ENCODE measurements at places on chromosomes 3 and 15.

GRCh38 chr3:148360051-148360450 is 337.7 kb upstream of the AGTR1 start:
- DNase-seq = no peak

- no peak for DNase-seq
Measured at GRCh38 chr3:42518800-42519567, 16.5 kb downstream of the VIPR1 start.

GRCh38 chr3:172136330-172136729 is 97.0 kb downstream of the FNDC3B start:
- DNase-seq = no peak

DNA sequence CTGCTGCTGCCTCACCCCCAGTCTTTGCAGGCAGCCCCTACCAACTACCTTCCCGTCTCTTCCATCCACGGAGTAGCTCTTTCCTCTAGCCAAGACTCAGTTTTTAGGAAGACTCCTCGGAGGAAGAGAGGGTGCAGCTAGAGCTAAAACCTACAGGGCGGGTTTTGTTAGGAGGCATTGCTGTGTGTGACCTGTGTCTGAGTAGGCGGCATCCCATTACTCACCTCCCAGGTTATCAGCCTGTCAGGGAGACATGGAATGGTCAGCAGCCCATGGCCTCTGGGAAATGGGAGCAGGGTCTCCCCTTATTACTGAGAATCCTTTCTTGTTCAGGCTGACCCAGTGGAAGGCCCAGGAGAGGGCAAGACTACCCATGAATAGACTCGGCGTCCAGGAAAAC is 43.8 kb upstream of the FGD5 start:
- DNase-seq = no peak

DNA sequence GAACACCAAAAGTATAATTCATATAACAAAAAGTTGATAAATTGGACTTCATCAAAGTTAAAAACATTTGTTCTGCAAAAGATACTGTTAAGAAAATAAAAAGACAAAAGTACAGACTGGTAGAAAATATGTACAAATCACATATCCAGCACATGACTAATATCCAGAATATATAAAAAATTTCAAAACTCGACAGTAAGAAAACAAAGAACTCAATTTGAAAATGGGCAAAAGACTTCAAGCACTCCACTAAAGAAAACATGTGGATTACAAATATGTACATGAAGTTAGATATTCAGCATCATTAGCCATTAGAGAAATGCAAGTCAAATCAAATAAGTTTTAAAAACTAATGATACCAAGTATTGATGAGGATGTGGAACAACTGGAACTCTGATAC is 6.7 kb downstream of the GK5 start:
- no peak for DNase-seq

GRCh38 chr3:141378556-141378955 is 10.3 kb downstream of the ZBTB38 start:
- DNase-seq = no peak

DNA sequence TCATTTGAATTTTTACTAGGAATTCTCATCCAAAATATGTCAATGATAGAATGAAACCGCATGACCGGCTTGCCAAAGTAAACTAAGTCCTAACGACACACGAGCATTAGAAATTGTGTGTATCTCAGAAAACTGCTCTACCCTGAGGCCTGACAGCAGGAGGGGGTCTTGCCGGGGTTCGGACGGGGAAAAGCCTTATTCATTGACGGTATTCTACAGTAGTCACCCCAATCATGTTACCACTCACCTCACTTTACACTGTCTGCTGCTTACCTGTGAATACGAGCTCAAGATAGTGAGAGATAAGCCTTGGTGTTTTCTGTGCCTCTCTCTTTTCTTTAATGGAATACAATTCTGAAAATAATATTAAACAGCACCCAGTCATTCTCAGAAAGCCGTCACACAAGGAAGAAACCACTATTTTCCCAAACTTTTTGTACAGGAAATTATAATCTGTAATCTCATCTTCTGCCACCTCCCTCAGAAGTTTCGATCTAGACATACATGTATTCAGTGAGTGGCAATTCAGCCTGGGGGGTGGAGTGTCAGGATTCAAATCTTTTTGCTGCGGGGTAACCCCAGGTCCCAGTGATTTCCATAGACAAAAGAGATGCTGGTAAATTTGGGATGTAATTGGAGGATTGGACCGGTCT is 492 bp upstream of the FAM43A start:
- DNase-seq = no peak

DNA sequence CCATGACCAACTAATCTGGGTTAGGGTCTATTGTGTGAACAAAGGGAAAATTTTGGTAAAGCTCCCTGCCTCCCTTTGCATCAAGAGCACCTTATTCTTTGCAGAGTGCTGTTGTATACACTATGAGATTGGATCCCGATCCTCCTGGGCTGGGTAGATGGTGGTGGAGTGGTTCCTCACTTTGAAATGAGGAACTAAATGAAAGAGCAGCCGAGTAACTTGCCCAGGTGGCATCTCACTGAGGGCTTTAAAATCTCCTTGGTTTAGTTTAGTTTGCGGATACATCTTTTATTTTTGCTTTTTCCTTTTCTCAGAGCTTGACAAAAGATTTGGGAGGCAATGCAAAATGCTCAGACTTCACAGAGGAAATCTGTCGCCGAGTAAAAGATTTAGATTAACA is 19.4 kb downstream of the IDH3A start:
- DNase-seq = no peak

DNA sequence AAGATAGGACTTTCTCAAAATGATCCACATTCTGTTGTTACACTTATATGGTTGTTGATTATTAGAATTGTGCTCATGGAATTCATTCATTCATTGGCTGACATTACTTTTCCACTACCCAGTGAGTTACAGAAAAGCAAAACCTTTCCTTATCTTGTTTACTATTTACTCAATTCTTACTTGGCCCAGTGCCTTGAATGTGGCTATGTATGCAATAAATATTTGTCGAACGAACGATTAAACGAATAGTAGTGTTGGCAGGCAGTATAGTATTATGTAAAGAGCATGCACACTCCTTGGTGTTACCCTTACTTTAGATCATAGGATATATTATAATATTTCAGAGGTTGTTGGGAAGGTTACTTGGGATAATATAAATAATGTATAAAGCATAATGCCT is 31.0 kb downstream of the CTDSPL2 start:
- no peak for DNase-seq

DNA sequence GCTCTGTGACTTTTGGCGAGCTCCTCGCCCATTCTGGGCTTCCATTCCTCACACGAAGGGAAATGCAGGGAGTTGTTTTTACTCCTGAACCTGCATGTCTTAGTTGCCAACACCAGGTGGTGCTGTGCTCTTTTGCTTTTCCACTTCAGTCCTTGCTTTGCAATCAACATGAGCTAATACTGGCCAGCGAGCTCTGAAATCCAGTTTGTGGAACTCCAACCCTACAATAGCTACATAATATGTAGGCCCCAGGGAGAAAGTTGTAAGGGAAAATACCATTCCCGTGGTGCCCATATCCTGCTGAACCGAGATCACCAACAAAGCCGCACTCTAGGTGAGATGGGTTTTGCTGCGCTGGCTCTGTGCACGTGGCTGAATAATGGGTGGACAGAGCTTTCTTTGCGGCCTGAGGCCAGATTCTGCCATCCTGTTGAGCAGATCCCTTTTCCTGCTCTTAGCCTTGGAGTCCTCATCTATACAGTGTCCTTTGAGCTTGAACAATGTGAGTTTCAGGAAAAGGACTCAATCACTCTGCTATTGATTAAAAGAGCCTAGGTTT is 25.0 kb downstream of the LSM3 start:
- DNase-seq = peak; percentile 82

DNA sequence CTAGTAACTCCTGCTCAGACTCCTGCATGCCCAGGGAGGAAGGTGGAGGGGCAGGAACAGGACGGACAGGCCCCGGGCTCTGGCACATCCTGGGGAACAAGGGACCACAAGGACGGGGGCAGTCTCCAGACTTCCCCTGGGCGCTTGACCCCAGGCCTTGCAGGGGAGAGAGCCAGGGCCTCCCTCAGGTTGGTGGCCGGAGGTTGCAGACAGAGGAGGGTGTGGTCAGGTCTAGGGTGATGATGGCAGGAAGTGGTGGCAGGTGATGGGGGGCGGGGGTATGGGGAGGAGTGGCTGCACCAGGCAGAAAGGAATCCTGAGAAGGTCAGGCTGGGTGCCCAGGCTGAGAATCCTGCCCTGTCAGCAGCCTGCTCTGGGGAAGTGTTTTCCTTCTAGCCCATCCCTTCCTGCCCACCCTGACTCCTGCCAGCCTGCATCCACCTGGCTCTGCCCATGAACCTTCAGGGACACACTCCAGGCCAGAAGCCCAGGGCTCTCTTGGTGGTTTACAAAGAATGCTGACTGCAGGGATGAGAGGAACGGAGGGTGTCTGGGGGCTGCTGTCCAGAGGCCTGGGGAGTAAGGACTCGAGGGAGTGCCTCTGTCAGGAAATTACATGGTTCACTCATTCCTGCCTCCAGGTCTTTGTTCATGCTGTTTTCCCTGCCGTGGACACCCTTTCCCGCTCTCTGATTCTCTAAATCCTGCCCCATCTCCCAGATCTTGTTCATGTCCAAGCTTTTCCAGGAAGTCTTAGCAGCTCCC is 15.8 kb downstream of the LOXL1 start:
- DNase-seq = no peak

DNA sequence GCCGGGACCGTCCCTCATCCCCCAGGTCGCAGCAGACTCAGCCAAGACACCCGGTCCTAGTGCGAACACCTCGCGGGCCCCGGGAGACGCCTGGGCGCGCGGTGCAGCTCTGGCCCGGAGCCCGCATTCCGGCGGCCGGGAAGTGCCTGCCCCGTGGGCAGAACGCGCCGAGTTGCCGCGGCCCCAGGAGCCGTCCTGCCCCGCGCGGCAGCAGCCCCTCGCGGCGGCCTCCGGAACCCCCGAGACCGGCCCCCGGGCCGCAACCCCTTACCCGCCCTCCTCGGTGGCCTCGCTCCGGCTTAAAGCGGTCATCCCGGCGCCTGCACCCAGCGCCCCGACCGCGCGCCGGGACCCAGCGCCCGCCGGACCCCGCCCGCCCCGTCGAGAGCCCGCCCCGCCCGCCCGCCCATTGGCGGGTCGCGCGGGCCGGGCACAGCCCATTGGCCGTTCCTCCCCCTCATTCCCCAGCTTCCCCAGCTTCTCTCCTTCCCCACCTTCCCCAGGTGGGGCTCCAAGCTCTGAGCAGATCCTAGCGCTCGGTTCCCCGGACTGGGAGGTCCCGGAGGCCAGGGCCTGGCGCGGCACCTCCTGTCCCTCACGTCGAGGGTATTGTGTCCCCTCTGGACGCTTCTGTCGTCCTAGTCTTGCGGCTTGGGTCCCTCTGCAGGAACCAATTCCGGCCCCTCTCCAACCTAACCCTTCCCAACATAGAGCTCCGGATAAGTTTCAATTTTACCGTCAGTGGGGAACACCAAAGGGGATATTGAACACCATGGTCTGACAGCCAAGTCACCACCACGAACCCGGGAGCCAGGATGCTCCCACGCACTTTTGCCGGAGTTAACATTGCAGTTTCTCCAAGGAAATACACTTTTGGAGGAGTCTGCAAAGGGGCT is at the start of gene GRAMD2A:
GRAMD2A (minus strand) TSS at position 328 of the 896 bp plus-strand sequence.
- DNase-seq = no peak

GRCh38 chr3:14151471-14152083 is 26.7 kb downstream of the TMEM43 start:
- no peak for DNase-seq

Data from brain (organoid and tissue), 16 donors.